NCI-H748 treated with DMSO at 0.1 percent for 48 hours (cell line): ENCODE measurements at places on chromosomes 4 and X.

- no peak for DNase-seq
Measured at GRCh38 chrX:15645266-15645665, 19.3 kb downstream of the CLTRN start.

DNA sequence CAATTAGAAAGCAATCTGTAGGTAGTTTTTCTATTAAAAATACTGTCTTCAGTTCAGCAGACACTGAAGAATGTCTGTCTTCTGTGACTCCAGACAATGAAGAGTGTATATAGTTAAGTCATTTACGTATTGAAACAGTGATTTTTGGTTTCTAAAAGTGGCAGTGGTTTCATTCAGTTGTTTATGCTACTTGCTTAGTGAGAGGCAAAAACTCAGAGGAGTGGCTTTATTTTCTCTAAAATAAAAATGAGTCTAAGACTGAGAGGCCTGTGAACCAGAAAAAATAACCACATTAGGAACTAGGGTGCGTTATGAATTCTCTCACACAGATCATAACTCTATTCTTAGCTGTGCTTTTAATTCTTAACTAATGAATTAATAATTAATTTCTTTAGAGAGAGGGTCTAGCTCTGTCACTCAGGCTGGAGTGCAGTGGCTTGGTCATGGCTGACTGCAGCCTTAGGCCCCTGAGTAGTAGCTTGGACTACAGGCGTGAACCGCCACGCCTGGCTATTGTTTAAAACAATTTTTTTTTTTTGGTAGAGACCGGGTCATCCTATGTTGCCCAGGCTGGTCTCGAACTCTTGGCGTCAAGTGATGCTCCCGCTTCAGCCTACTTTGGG is 31.4 kb downstream of the FREM3 start:
- no peak for DNase-seq

GRCh38 chrX:74080165-74080564 is 223.8 kb upstream of the ZCCHC13 start:
- no peak for DNase-seq

DNA sequence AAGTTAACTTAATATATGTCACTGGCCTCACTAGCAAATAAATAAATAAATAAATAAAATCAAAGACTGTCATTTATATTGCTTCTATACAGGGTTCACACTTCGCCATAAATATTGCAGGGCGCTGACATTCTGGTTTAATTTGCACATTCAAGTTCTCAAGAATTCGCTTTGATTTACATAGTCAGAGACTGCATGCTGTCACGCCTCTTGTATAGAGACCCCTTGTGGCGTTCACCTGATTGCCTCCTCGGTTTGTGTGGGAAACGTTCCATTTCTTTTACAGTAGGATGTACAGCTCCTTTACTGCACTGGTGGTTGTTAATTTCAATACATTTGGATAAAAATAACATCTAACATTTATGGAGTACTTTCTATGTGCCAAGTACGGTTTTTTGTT is 71.3 kb upstream of the ADGRG2 start:
- DNase-seq, result no peak

DNA sequence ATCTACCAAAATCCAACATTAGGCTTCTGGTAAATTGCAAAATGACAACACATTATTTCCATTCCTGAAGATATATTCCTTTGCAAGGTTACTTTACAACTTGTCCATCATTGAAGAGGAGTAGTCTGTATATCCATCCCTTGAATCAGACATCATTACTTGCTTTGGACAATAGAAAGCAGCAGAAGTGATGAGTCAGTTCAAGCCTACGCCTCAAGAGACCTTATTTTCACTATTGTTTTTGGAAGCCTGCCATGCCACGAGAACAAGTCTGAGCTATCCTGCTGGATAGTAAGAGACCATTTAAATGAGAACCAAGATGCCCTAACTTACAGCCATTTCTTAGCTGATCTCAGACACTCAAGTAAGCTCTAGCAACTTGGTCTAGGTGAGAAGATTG is 246.0 kb upstream of the HHIP start:
- no peak for DNase-seq

- no peak for DNase-seq
Measured at GRCh38 chr4:125369098-125369497, 54.3 kb downstream of the FAT4 start.

GRCh38 chr4:43394976-43395375 is 502.5 kb downstream of the GRXCR1 start:
- no peak for DNase-seq

GRCh38 chr4:169024762-169025161 is 14.7 kb upstream of the CBR4 start:
- no peak for DNase-seq

DNA sequence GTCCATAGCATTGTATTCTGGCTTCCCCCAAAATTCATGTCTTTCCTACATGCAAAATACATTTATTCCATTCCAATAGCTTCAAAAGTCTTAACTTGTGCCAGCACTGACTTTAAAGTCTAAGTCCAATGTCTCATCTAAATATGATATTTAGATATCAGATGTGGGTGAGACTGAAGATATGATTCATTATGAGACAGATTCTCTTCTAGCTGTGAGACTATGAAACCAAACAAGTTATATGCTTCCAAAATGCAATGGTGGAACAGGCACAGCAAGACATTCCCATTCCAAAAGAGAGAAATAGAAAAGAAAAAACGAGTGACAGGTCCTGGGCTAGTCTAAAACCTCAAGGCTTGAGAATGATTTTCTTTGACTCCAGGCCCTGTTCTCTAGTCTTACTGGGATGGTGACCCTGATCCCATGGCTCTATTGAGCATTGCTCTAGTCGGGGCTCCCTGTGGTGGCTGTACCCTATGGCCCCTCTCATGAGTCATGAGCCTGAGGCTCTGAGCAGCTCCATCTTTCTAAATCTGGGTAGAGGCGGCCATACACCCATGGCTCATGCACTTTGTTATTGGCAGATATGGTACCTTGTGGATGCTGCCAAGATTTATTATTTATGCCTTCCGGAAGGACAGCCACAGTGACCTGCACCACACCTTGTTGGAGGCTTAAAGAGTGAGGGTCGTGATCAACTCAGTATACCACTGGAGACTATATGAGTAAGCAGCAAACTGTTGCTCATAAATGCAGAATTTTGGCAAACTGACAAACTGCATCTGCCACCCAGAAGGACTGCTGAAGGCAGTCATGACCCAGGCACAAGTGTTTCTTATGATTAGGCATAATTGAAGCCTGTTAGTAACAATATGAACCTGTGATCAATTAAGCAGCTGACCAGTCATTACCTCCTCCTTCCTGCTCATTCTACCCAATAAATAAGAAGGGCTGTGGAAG is 38.5 kb upstream of the BOD1L1 start:
- DNase-seq, result no peak

- no peak for DNase-seq
Measured at GRCh38 chr4:85901500-85901899, 426.6 kb downstream of the ARHGAP24 start.

DNA sequence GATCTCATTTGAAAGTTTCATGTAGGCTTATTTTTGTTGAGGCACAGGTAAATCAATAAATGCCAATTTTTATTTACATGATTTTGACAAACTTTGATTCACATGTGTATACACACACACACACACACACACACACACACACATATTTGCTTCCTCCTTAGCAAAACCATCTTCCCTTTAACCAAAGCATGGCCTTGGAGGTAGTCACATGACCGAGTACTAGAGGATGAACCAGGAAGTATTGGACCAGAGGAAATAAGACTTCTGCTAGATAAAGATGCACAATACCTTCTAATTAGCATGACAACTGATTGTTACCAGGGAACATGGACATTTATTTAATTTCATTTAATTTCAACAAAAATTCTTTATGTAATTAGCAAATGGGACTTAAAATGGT is 23.4 kb upstream of the CFAP299 start:
- no peak for DNase-seq

GRCh38 chrX:32397562-32398216 is 813.7 kb downstream of the DMD start:
- DNase-seq, result no peak

GRCh38 chr4:26996745-26997144 is 136.1 kb downstream of the STIM2 start:
- DNase-seq, result no peak
